ENCODE measurements at places on chromosomes 5 and 9.

DNA sequence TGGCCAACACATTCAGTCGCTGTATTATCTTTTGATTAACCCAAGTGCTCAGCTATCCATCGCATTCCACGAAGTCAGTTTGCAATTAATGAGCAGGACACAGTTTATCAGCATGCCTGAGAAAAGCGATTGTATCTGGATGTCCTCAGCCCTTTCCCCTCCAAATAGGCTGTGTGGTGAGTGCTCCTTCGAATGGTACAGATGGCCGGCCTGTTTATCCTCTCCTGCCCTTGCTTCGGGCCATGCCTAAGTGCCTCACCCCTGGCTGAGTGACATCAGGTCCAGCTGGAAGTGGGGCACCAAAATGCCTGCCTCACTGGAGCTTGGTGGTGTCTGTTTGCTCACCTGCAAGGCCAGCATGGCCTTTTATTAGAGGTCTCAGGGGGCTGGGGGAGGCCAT, 317.3 kb downstream of the GADD45G start:
- DNase-seq = no peak

GRCh38 chr9:35903049-35903448, 3.0 kb upstream of the HRCT1 start:
- DNase-seq = peak; percentile 67

DNA sequence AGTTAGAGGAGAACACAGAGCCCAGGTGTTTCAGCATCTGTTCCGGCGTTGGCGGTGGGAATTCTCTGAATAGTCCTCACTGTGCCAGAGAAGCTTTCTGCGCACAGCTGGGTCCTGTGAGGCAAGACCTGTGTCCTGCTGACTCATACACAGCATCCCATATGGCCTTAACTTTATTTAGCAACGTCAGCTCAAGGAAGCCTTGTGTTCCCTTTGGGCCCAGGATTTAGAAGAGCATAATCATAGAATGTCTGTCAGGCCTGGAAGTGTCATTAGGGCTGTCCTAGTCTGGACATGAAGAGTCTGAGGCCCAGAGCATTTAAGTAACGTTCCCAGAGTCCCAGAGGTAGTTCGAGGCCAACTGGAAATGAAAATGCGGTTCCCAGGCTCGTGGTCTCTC, 188.6 kb upstream of the DMRT1 start:
- no peak for DNase-seq

DNA sequence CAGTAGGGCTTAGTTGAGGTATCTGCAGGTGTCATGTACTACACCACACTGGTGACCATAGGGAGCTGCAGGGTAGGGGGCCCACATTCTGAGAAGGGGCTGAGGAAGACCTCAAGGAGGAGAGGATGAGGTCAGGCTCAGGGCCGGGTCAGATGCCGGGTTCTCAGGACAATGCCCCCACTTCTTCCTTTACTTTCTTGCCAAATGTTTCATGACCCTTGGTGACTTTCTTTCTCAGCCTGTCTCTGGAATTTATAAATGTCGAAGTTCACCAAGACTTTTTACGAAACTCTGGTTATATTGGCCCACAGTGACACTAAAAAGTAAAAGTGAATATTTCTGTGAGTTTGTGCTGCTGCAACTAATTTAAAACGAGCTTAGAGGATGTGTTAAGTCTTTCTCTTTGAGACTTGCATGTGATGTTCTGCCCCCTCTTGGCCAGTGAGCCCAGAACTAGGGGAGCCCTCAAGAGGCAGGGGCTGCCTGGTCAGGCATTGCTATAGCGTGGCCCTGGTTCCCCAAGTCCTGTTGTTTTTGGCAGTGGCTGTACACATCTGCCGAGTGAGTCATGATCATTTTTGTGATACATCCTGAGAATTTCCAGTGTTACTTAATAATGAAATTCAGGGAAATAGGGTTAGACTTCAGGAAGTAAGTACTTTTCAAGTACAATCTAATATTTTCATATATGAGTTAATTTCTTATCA, 11.2 kb downstream of the ACO1 start:
- DNase-seq = no peak

DNA sequence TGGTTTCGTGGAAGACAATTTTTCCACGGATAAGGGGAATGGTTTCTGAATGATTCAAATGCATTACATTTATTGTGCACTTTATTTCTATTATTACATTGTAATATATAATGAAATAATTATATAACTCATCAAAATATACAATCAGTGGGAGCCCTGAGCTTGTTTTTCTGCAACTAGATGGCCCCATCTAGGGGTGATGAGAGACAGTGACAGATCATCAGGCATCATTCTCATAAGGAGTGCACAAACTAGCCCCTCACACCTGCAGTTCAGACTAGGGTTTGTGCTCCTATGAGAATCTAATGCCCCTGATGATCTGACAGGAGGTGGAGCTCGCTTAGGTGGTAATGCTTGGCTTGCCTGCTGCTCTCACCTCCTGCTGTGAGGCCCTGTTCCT, 6.4 kb downstream of the ISCA1 start:
- no peak for DNase-seq
